ENCODE measurements at places on chromosomes 6 and 20. TPM values are rescaled to one million over a fixed set of nuclear protein-coding genes. Genes with fewer than 3 reads are reported as not detected.

GRCh38 chr6:82589509-82590206, 226.0 kb downstream of the TPBG start:
- DNase-seq: peak; percentile 3

GRCh38 chr20:967796-968742, 34.0 kb downstream of the RSPO4 start:
- peak; percentile 14 for DNase-seq

GRCh38 chr6:151592449-151593159, 98.8 kb downstream of the CCDC170 start:
- no peak for DNase-seq

- DNase-seq: no peak
Measured at GRCh38 chr6:84772428-84773132, 8.2 kb upstream of the TBX18 start.

DNA sequence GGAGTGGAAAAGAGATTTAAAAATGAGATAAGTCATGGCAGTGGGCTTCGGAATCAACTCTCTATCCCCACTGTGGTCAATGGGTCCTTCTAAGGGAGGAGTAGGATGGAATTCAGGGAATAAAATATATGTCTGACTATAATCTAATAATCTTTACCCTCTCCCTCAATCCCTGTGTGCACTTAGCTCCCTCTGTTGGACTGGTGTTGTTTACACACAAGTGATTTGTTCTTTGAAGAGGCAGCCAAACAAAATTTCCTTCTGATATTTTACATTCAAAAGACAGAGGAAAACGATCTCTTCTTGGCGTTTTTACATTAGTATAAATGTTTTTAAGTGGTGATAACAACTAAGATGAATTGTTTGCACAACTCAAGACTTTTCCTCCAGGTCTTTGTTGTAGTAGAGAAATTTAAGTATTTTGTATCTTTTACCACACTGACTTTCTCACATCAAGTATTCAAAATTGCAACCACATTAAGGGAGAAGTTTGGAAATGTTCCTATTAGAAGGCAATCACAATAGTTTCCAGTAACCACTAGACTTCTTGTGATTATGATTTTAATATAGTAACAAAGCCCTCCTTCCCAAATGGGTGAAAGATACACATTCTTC, 317.8 kb downstream of the CENPW start:
- DNase-seq: peak; percentile 25

- DNase-seq: no peak
Measured at GRCh38 chr6:66538551-66539135, 831.6 kb upstream of the EYS start.

The SLC22A1 gene
- total RNA-seq: not detected

The DNMT3B gene
- total RNA-seq: 1.0 TPM

The PNPLA1 gene
- total RNA-seq: not detected
